ENCODE measurements at places on chromosomes 2 and 18.

- DNase-seq = no peak
These were observed 679 bp upstream of the WDR75 start for GRCh38 chr2:189440644-189440946.

DNA sequence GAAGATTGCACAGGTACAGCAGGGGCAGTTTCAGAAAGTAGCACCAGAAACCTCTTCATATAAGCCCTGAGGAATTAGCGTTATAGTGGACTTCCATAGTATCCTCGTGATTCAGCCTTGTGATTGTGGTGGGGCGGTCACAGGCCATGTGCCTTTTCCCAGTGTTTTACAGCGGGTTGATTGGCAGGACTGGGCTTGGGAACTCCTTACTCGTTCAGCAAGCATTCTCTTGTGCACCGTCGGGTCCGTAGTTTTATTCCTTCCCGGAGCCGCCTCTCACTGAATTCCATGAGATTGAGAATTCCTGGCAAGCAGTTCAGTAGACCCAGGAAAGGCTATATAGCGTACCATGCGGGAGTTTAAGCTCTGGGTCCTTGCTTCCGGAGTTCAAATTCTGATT is 5.2 kb downstream of the COPS8 start:
- peak; percentile 25 for DNase-seq

GRCh38 chr2:179234658-179235240 is 29.9 kb downstream of the SESTD1 start:
- no peak for DNase-seq

GRCh38 chr2:166419616-166419934 is 43.8 kb upstream of the SCN9A start:
- peak; percentile 24 for DNase-seq

- DNase-seq = no peak
These were observed 88.3 kb downstream of the NFATC1 start for GRCh38 chr18:79483971-79484491.

DNA sequence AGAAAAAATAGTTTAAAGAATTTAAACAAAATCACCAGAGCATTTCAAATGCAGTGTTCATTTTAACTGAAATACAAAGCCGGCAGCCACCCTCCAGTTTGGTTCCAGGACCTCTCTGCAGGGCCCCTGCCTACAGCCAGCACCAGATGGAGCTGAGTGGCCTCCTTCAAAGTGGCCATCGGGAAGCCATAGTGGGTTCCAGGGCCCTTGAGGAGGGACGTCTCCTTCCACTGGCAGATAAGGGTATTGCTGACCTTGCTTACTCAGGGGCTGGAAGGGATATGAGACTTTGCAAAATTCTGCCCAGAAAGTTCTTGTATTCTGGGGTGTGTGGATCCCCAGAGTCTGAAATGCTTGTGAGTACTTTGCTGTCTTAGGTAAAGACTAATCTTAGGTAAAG is 205.2 kb upstream of the APCDD1 start:
- DNase-seq = no peak

DNA sequence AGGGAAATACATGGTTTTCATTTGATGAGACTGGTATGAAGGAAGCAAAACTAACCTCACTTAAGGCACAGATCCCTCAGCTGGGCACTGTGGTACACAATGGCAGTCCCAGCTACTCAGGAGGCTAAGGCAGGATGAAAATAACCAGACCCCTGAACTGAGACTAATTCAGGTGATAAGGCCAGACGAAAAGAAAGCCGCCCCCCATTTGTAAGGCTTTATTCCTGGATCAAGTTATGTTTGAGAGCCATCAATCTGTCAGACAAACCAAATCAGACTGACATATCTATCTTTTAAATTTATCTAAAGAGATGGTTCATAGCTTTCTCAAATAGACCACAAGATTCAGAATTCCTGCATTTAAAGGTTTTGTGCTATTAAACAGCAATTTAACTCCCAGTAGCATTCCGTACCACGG is 4.1 kb downstream of the SRSF7 start:
- no peak for DNase-seq

DNA sequence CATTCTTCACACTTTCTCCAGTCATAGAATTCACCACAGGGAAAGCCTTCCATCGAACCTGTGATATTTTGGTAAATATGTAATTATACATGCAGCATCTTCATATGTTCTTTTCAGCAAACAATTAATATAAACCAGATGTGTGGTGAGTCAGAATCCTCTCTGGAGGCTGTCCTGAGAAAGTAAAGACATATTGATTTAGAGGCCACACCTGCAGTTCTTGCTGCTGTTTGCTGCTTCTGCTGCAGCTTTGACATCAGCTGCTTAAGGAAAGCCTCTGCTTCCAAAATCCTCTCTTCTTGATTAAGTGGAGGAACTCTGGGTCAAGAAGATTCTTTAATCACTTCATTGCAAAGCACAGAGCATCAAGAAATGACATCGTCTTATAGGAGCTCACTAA is 568.8 kb upstream of the ZEB2 start:
- peak; percentile 78 for DNase-seq

DNA sequence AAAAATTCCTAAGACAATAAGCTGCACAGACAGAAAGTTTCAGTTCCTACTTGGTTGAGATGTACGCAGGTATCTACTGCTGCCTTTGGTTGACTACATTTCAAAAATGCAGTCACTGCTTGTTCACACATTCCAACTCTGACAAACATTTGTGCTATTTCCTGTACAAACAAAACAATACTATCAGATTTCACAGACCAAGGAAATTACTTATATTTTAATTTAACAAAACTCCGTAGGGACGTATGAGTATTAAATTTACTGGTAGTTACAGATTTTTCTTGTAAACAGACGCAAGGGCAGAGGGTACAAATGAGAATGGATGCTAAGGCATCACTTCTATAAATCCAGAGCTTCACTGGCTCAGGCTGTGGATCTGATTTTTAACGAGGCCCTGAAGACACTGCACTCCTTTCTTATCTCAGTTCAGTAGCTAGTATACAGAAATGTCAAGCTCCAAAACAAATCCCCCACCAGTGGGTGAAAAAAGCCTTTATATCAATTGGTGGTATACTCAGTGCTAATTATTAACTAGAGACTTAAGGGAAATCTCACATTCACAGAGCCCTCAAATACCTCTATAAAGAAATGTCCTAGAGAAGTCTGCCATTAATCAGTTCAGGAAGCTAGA is 31.7 kb upstream of the TTC32 start:
- DNase-seq = peak; percentile 53

All from foreskin fibroblast (primary cell).